ENCODE measurements at places on chromosomes 2 and 18.

GRCh38 chr2:229160180-229160579, 110.9 kb downstream of the PID1 start:
- no peak for DNase-seq

DNA sequence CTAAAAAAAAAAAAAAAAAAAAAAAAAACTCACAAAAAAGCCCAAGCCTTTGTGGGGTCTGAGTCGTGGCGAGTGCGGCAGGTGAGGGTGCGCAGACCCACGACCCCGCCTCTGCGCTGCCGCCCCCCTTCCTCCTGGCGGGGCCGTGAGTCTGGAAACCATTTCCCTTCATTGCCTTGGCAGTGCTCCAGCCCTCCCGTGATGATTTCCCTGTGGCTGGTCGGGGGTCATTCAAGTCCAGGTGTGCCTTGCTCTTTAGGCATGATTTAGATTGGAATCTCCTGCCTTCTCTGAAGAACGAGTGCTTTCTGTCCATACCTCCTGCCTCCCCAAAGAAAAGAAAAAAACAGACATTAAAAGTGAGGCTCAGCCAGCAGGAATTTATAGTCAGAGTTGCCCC, 161.8 kb downstream of the FAM210A start:
- no peak for DNase-seq

- no peak for DNase-seq
Observed at GRCh38 chr18:6781142-6781714, 51.7 kb downstream of the ARHGAP28 start.

DNA sequence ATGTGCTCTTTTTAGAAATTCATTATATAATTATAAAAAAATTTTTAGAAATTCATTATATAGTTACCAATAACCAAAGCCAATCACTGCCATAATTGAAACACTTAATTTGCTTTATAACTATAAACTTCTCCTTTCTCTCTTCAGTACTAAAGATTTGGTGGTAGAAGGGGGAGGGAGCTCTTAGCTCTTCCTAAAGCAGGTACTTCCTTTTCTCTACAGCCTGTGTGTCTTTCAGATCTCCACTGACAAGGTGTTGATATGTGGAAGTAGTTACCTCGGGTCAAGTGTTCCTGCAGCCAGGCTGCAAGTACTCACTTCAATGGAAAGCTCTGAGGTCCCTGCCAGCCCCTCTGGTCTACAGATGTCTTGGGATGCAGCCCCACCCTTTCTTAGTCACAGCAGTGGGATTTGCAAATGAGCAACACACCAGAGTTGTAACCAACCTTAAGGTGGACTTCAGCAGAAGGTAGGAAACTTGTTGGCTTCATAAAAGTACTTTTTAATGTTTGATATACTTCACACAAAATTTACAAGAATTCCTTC, 690.0 kb downstream of the ARHGAP15 start:
- no peak for DNase-seq

DNA sequence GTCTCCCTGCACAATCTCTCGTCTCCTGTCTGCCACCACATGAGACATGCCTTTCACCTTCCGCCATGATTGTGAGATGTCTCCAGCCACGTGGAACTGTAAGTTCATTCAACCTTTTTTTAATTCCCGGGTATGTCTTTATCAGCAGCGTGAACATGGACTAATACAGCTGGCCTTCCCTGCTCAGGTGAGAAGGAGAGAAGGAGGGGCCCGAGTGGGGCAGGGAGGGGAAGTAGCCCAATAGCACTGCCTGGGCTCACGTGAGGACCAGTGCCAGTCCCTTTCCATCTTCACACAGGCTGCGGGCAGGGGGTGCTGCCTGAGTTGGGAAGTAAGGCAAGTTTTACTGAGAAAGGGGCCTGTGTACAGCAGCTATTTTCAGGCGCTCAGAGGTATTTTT, 70.7 kb downstream of the CYB5A start:
- no peak for DNase-seq

DNA sequence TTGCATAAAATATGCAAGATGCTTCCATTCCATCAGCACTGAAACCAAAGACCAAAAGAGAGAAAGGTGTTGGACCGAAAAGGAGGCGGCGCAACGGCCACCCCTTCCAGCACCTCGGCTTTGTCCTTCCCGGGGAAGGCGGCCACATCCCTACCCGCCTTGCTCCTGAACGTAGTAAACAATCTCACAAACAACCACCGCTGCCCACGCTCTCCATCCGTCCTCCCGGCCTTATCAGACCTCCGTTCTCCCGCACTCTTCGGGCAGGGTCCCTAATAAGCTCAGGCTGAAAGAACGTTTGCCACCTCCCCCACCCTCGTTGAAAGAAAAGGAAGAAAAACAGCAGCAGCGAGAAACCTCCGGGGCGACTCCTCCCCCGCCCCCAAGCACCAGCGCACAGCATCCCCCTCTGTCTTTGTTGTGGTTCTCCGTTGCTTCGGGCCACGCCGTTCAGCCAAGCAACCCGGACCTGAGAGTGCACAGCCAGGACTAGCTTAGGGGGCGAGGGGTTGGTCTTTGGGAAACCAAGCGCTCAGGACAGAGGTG, 4.4 kb downstream of the EVX2 start:
- DNase-seq, result no peak

DNA sequence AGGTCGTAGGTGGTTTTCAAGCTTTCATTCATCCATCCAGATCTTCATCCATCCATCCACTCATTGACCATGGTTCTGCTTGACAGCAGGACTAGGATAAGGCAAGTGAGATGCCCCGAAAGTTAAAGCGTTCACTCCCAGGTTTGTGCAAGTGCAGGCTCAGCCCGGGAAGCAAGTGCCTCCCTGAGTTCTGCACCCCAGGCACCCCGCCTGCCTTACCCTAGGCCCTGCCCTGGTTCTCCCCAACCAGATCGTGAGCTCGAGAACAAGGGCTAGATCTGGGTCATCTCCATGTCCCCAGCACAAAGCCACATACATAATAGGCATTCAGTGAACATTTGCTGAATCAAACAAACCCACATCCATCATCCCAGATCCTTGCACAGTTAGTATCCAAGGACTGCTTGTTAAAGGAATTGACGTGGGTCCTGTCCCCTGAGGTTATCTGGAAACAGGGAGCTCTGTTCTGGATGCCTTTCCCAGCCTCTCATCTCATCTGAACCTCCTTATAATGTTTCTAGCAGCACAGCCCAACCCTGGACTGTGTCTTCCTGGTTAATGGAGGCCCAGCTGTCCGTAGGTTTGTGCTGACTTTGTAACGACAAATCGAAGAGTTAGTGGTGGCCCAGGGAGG, 116.1 kb upstream of the GPC1 start:
- DNase-seq, result no peak

GRCh38 chr2:196331143-196331542, 159.8 kb upstream of the STK17B start:
- no peak for DNase-seq

DNA sequence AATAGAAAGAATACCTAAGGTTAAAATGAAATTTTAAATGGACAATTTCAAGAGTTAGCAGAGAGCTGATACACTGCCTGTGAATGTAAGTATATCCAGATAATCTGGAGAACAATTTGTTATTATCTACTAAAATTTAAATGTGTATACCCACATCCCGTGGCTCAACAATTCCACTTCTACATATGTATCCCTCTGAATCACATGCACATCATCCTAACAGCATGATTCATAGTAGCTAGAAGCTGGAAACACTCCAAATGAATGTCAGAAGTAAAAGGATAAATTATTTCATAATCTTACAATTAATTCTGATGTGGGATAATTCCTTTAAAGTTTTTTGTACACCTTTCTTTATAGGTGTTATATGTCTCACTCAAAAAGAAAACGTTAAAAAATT, 87.9 kb downstream of the CNTNAP5 start:
- DNase-seq, result no peak

- no peak for DNase-seq
Observed at GRCh38 chr18:54035927-54036326, 188.5 kb downstream of the MBD2 start.

DNA sequence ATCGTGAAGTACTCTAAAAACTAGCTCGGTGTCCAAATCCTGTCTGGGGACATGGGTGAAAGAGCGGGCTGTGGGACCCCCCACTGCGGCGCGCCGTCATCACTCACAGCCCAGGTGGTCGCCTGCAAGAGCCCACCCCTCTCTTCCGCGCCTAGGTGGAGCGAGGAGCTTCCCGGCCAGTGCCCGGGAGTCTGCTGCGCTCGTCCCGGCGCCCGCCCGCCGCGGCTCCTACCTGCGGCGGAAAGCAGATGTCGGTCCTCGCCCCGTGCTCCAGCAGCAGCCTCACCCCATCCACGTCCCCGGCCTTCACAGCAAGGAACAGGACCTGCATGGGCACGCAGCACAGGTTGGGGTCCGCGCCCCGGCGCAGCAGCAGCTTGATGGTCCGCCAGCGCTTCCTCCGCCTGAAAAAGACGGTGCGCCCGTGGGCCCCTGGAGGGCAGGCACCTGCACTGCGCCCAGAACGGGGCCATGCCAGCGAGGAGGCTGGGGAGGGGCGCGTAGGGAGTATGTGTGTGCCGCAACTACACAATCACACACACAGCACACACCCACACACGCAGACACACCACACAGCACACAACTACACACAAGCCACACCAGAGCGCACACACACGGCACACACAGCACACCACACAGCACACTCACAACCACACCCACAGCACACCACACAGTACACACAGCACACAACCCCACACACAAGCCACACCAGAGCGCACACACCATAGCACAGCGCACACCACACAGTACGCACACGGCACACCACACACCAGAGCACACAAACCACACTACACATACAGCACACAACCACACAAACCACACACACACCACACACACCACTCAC, 37.4 kb downstream of the ANKMY1 start:
- DNase-seq, result no peak

DNA sequence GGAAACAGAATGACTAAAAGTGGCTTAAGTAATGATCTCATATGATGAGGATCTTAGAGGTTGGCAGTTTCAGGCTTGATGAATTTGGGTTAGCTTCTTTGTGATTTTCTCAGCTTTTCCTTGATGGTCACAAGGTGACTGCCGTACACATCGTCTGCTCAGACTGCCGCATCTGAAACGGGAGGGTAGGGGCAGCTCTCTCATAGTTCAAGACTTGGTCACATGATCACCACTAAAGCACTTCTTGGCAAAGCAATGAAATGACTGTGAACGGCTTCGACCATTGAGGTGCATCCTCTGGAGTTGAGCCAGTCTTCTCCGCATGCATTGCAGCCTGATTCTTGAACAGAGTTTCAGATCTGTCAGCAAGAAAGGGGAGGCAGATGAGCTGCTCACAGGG, 43.8 kb downstream of the LPIN1 start:
- no peak for DNase-seq

DNA sequence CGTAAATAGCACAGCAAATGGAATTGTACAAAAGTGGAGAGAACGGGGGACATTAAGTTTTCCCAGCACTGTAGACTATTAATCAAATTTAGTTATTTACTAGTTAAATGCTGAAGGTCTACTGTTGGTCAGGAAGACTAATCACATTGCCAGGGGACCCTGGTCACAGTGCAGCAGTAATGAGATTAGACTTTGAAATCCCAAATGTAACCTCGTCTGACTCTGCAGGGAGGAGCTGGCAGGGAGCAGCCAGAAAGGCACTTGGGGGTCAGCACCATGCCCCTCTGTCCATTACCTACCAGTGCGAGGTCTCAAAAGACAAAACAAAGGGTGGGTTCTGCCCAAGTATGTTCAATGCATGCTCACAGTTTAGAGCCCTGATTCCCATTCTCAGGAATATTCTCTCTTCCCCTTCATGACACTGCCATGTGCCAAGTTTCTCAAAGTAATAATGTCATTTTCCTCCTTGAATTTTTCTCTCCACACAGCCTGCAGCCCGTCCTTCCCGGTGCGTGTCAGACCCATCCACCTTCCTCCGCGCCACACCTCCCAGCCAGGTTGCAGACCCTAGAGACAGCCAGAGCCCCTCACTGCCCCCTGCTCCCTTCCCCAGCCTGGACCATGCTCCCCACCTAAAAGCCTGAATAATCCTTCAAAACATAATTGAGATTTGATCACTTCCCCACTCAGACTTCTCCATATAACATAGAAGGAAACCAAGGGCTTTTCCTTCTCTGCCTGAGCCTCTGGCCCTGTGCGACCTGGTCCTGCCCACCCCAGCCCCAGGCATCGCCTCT, 52.5 kb downstream of the TMEM18 start:
- DNase-seq, result no peak

DNA sequence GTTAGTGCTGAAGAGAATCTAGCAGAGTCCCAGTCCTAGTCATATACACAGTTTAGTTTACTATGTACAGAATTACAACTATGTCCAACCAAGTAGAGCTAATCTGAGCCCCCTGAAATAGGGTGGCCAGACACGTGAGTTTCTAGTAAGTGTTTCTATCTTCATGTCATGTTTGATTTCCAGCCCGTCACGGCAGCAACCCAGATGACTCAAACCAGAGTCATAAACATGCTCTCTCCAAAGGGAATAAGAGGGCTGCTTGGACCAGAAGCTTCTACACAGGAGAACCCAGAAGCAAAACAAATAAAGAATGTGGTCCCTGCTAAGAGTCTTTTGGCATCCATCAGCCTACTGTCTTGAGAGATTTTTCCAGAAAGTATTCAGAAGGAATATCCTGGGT, 64.9 kb upstream of the WIPF1 start:
- no peak for DNase-seq

DNA sequence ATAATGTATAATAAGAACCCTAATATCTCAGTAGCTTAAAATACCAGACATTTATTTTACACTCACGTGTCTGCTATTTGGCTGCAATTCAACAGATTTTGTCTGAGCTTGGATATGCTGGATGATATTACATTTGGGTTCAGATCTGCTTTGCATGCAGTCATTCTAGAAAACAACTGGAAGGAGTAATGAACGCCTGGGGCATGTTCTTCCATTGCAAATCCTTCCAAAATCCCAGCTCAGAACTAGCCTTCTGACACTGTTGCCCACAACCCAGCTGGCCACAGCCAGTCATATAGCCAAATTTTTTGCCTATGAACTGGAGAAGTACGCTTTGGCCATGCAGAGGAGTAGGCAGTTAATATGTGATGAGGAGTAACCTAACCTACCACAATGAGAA, 597.8 kb upstream of the VRK2 start:
- no peak for DNase-seq

- DNase-seq, result no peak
Observed at GRCh38 chr18:42436222-42436765, 481.3 kb downstream of the PIK3C3 start.

DNA sequence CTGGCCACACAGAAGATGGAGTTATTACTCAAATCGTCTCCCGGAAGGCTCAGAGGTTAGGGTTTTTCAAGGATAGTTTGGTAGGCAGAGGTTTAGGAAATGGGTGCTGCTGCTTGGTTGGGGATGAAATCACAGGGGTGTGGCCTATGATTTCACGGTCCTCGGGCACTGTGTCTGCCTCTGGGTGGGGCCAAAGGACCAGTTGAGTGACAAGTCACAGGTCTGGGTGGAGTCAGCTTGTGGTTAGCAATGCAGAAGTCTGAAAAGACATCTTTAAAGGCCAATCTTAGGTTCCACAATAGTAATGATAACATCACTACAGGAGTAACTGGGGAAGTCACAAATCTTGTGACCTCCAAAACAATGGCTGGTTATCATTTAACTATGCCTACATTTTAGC, 387.8 kb downstream of the ZNF521 start:
- DNase-seq, result no peak

GRCh38 chr2:39313575-39313974, 69.8 kb upstream of the CDKL4 start:
- no peak for DNase-seq

- no peak for DNase-seq
Observed at GRCh38 chr2:99940963-99941362, 201.4 kb downstream of the AFF3 start.

GRCh38 chr2:121095257-121096080, 189.5 kb downstream of the TFCP2L1 start:
- no peak for DNase-seq
